ENCODE measurements at places on chromosomes 11 and 22. TPM values are rescaled to one million over a fixed set of nuclear protein-coding genes. Genes with fewer than 3 reads are reported as not detected.

TESMIN gene
- 4.9 TPM for total RNA-seq

APOA5 gene
- not detected for total RNA-seq

PGR gene
- total RNA-seq = not detected

CATSPER1 gene
- total RNA-seq = not detected

CABP4 gene
- 0.83 TPM for total RNA-seq

CEP126 gene
- 1.6 TPM for total RNA-seq

EHF gene
- total RNA-seq = not detected

FAM111B gene
- total RNA-seq = 18.2 TPM

All from activated CD8-positive, alpha-beta T cell treated with anti-CD3 and anti-CD28 coated beads for 36 hours (primary cell).